ENCODE measurements at places on chromosomes 1 and 21.

- no peak for DNase-seq
Measured at GRCh38 chr1:9696793-9697192, 45.3 kb downstream of the PIK3CD start.

DNA sequence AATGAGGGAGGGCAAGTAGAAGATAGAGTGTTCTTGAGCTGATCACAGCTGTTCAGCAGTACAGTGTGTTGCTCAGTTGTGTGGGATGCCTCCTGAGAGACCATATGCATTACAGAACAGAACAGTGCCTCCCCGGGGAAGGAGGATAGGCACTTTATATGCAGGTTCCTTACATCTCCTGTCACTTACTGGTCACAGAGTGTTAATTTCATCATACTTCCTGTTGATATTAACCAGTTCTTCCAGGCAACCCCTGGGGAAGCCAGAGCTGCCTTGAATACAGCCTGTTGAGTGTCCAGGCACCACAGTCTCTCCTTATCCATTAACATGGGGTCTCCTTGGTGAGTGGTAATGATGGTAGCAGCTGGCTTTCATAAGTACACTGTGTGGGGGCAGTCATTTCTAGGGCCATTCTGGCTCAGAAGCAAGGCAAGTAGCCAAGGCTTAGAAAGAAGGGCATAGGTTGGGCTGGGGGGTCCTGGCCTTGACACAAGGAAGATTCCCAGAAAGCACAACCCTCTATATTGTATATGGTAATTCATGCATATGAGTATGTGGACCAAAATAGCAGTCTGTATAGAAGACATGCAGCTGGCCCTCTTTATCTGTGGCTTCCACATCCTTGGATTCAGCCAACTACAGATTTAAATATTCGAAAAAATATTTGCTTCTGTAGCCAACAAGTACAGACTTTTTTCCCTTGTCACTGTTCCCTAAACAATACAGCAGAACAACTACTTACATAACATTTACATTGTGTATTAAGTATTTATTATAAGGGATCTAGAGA lies 142.4 kb downstream of the ZP4 start:
- DNase-seq, result no peak

DNA sequence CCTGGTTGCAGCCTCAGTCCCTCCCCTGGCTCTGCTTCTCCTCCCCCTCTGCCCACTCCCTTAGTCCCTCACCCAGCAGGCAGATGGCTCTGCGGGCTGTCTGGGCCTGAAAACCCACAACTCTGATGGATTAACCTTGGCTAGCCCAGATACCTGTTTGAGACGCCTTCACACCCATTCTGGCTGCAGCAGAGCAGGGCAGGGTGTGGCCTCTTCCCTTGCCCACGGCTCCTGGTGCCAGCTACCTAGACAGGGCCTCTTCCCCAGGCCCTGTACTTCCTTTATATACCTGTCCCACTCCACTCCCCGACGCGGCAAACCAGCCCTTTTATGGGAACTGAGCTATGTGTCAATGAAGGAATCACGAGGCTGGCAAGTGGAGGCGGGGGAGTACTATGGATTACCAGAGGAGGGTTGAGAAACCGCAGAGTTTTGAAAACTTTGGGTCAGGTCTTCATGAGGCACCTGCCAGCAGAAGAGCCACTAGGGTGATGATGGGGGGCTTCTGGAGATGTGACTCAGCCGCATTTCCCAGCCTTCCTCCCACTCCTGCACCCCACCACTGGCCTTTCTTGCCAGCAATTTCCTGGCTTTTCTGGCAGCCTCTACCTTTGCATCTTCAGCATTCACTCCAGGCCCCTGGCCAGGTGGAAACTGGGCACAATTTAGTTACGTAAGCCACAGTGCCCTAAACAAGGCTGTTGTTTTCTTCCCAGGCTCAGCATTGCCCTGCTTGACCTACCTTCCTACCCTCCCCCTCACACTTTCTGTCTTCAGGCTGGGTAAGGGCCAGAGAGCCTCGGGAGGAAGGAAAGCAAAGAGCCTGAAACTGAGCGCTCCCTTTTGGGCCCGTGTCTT lies at the start of gene CHI3L1:
Gene CHI3L1, minus strand, starts transcription at position 259 of the 858 bp plus-strand sequence. Its CDS starts 81 bp downstream, at position 178.
- DNase-seq, result no peak

DNA sequence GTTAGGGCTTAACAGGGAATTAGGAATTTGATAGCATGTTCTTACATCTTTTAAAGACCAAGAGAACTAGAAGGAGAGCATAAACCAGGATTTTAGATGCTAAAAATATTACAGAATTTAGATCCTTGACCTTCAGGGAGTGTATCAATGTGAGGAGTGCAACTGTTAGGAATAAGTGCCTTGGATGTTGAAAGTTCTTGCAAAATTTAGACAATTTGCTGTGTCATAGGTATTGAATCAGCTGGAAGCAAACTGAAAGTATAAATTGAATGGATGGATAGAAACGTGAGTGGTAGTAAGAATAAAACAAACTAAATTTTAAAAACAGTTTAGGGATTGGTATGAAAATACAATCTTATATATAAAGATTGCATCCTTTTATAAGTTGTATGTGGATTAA lies 27.7 kb downstream of the PPP1R12B start:
- DNase-seq, result no peak

DNA sequence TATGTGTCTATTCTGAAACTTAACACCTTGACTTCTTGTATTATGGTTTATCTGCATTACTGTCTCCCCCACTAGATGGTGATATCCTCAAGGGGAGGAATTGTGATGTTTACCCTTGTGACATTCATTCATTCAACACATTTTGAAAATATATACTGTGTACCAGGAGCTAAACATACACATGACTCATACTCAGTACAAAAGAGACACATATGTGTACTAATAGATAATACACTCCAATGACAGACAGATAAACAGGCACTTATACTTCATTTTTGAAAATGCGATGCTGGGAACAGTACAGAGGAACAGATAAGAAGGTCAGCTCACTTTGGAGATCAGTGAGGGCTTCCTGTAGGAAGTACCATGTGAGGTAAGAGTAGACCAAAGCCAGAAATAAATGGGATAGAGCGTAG lies 8.9 kb upstream of the RAB3GAP2 start:
- DNase-seq, result peak; percentile 5

DNA sequence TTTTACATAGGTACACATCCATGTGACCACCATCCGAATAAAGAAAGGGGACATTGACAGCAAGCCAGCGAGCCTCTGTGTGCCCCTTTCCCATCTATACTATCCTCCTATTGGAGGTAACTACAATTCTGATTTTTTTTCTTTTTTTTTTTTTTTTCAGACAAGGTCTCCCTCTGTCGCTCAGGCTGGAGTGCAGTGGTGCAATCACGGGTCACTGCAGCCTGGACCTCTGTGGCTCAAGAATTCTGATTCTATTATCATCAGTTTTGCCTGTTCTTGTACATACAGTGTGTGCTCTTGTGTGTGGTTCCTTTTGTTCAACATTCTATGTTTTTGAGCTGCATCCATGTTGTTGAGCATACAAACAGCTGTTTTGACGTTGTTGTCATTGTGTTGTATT lies 56.0 kb upstream of the SRSF10 start:
- no peak for DNase-seq

- DNase-seq, result peak; percentile 99
Measured at GRCh38 chr1:54407404-54408146, 1.4 kb upstream of the SSBP3 start.

DNA sequence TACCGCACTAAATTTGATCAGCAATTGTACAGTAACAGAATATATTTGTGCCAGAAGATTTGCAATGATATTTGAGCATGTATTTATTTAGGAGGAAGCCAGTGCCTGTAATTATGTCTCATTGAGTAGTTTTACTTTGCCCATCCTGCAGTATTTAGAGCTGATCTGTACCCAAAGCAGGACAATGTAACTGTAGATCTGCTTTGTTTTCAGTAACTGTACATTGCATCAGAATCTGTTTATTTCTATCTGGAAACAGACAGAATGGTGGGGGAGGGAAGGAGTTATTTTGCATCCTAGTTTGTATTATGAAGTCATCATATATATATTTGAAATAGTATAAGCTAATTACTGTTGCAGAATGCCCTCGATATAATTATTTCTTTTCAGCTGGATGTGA lies 36.2 kb upstream of the LRRC8C start:
- no peak for DNase-seq

DNA sequence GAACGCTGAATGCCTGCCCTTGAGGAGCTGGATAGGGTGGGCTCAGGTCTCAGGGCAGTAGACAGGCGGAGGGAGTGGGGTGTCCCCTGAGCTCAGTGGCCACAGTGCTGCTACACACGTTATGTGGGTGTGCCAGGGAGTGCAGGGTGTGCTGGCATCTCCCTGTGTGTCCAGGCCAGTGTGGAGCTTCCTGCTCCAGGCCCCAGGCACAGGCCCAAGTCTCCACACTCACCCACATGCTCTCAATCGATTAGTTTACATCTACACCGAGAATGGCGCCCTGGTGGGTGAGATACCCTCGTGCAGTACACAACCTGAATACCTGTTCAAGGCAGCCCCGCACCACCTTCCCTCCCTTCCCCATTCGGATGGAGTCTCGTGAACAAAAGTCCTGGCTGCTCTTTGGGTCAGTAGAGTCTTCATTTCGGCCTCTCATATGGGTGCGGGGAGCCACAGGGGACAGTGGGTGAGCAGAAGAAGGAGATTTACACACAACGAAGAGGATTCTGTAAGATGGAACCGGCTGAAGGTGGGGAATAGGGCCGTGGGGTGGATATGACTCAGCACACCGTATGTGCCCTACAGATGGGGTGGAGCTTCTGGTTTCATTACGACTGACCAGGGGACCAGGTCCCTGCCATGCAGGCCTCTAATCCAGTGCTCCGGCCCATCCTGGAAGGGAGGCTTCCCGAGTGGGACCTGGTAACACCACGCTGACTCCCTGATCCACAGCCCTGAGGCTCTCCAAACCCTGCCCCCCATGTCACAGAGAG lies 93.3 kb downstream of the SPSB1 start:
- DNase-seq, result no peak

DNA sequence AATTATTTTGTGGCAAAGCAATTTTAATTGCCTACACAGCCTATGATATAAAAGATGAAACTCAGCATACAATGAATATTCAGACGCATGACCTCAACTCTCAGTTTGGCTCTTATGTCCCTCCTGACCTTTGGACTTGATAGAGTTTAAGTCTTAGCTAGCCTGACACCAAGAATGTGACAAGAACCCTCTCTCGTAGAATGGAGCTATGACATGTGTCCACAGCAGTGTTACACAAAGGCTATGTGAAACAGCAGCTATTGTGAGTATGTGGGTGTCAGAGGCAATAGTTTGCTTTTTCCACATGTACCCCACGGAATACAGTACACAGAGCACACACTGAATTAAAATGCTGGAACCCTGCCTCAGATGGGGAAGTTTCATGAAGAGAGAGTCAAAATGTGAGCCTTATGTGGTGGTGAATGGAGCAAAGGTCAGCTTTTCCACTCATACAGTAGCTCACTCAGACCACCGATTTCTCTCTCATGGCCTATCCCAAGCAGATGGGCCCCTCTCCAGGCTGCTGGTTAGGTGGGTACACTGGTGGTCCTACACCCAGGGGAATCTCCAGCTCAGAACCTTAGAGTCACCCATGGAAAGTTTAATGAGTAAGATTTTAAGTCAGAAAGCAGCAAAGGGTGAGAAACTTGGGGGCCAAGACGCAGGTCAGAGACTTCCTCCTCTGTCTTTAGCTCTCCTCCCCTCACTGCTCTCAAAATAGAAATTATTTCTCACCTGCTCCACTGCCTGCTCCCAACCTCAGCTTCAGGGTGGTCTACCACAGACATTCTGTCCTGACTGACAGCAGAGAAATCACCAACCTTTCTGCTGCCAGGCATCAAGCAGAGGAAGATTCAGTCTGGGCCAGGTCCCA lies 10.1 kb upstream of the XCL2 start:
- no peak for DNase-seq

- DNase-seq, result no peak
Measured at GRCh38 chr1:230253150-230253549, 173.0 kb downstream of the PGBD5 start.

- no peak for DNase-seq
Measured at GRCh38 chr1:209791920-209792319, 7.6 kb upstream of the C1orf74 start.

GRCh38 chr1:159791031-159791430 lies 10.3 kb downstream of the DUSP23 start:
- DNase-seq, result no peak

DNA sequence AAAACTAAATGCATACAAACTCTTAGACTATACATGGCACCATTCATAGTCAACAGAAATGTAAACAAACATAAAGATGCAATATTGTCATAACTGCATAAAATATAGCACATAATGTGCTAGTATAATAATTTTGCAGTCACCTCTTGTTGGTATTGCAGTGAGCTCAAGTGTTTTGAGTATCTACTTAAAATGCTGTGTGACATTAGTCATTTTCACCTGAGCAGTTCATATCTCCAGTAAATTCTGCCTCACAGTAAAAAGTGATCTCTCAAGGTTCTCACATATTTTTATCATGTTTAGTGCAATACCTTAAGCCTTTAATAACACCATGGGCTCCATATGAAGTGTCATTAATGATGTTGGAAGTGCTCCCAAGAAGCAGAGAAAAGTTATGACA lies 29.6 kb upstream of the FMO2 start:
- DNase-seq, result no peak

DNA sequence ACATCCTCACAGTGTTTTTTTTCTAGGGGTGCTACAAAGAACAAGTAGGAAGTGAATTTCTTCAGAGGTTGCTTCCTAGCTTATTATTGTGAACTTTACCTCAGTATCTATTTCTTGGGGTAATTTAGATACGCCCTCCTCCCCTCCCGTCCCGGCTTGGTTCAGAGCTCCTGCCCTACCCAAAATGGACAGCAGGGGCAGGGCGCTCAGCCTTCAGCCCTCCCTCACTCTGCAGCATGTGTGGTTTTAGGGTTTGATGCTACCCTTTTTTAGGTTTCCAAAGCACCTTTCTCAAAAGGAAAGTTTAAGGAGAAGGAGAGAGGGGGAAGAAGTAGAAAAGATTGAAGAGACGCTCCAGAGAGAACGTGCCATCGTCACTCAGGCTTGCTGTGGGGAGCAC lies 16.9 kb upstream of the POGK start:
- DNase-seq, result no peak

- DNase-seq, result peak; percentile 57
Measured at GRCh38 chr1:30706528-30706927, 16.9 kb downstream of the MATN1 start.

GRCh38 chr1:155339515-155340097 lies 18.9 kb downstream of the RUSC1 start:
- DNase-seq, result no peak

- no peak for DNase-seq
Measured at GRCh38 chr1:23742670-23743286, 493 bp upstream of the ELOA start.

- no peak for DNase-seq
Measured at GRCh38 chr1:30915491-30916230, 7.1 kb upstream of the SDC3 start.

- no peak for DNase-seq
Measured at GRCh38 chr1:152907686-152908601, at the start of gene IVL. Gene IVL, plus strand, starts transcription at chr1:152908546. Its CDS starts 1,252 bp downstream, at chr1:152909798.

- no peak for DNase-seq
Measured at GRCh38 chr1:153447498-153448170, 12.8 kb downstream of the S100A7 start.

- DNase-seq, result no peak
Measured at GRCh38 chr1:85584923-85585322, 4.4 kb downstream of the CCN1 start.

- DNase-seq, result no peak
Measured at GRCh38 chr21:15444118-15444960, 285.4 kb upstream of the USP25 start.

Data from NCI-H2029 treated with DMSO at 0.1 percent for 48 hours (cell line).